ENCODE measurements at places on chromosomes 5 and 9.

- no peak for DNase-seq
These were observed 52.4 kb upstream of the UBAC1 start for GRCh38 chr9:136013524-136014034.

DNA sequence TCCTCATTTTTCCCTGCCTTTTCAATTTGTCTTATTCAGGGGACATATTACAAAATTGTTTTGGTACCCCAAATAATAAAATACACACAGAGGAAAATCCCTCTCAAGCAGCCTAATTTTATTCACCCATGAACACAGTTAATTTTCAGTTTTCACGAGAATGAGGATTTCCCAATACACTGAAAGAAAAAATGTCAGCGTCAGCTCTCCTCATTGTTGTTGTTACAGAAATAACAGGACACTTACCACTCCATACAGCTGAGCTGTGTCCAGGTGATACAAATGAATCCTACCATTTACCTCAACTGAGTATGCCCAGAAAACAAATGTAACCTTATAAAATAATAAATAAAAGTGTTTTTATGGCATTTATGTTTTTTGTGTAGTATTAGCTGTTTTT lies 144.6 kb upstream of the PCA3 start:
- DNase-seq, result no peak

GRCh38 chr9:127267793-127268525 lies 3.4 kb downstream of the GARNL3 start:
- DNase-seq, result no peak

- no peak for DNase-seq
These were observed 8.2 kb upstream of the GLIPR2 start for GRCh38 chr9:36128349-36128748.

Data from activated gamma-delta T cell treated with Interleukin-2 at 50 U/mL for 16 hours (primary cell).